ENCODE measurements at places on chromosomes 11 and 22. TPM values are rescaled to one million over a fixed set of nuclear protein-coding genes. Genes with fewer than 3 reads are reported as not detected.

DNA sequence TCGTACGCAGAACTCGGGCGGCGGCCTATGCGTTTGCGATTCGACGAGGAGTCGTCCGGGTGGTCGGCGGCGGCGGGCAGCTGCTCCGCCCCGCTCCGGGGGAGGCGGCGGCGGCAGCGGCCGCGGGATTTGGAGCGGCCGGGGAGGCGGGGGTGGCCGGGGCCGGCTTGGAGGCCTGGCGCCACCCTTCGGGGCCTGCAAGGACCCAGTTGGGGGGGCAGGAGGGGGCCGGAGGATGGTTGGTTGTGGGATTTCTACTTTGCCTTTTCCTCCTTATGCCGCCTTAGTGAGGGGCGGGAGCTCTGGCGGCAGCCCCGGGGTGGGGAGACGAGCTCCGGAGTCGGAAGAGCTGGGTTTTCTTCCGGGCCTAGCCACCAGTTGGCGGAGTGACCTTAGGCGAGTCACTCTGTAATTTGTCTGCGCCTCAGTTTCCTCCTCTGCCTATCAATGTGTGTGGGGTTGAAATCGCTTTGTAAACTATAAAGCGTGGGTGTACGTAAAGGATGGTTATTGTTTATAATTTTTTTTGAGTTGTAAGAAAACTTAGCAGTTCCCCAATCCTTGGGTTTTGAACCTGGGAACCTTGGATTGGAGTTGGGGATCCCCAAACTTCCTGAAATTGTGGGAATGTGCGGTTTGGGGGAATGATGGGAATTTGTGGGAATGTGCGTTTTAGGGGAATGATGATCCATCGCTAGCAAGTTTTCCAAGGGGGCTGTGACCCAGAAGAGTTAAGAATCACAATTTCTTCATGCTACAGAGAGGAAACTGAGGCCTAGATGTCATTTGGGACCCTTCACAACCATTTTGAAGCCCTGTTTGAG, 679 bp downstream of the TUG1 start:
- H3K27ac ChIP-seq, result peak overlapping the region; percentile 97
- H3K27me3 ChIP-seq, result no peaks in the 10 kb centered on the region
- peak overlapping the region; percentile 96 for H3K4me3 ChIP-seq
- no peak for DNase-seq
- peaks cover 54% of the 10 kb centered on the region for H3K4me1 ChIP-seq
- peaks cover 48% of the 10 kb centered on the region for H3K36me3 ChIP-seq

GRCh38 chr11:59901306-59901705, 22.7 kb downstream of the OOSP3 start:
- H3K4me1 ChIP-seq, result no peaks in the 10 kb centered on the region
- no peak overlapping the region for H3K4me3 ChIP-seq
- H3K27ac ChIP-seq, result no peak overlapping the region
- no peaks in the 10 kb centered on the region for H3K36me3 ChIP-seq
- H3K27me3 ChIP-seq, result no peaks in the 10 kb centered on the region

DNA sequence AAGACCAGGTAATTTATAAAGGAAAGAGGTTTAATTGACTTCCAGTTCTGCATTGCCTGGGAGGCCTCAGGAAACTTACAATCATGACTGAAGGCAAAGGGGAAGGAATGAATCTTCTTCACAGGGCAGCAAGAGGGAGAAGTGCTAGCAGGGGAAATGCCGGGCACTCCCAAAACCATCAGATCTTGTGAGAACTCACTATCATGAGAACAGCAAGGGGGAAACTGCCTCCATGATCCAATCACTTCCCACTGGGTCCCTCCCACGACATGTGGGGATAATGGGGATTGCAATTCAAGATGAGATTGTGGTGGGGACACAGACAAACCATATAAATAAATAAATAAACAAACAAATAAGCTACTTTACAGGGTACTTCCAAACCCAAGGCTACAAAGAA, 28.8 kb upstream of the EXPH5 start:
- H3K27me3 ChIP-seq, result peaks cover 4% of the 10 kb centered on the region
- no peak overlapping the region for H3K27ac ChIP-seq
- no peak overlapping the region for H3K4me3 ChIP-seq
- no peaks in the 10 kb centered on the region for H3K4me1 ChIP-seq
- no peaks in the 10 kb centered on the region for H3K36me3 ChIP-seq

DNA sequence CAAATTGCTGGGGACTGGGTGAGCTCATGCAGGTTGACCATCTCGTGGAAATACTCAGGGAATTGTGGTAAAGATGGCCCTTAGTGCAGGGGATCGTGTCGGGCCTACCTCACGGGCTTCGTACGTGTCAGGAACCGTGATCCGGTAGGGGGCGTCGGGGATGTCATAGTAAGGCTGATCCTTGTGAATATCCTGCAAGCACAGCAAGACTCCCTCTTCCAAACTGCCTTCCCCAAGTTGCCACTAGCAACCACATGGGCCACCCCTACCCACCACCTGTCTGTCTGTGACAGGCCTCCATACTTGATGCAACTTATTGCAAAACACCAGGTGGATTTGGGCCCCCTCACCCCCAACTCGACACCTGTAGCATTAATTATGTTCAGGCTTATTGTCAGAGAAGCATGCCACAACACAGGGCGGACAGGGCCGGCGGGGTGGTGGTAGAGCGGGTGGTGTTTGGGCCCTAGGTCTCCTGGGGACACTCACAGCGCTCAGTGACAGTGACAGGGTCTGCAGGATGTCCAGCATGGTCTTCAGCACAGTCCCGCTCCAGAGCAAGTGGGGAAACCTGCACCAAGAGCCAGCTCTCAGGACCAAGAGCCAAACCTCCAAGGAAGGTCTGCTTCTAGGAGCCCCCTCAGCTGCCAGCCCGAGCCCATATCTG, 22.6 kb upstream of the SERPIND1 start:
- no peak overlapping the region for H3K27ac ChIP-seq
- H3K4me1 ChIP-seq, result peaks cover 17% of the 10 kb centered on the region
- H3K4me3 ChIP-seq, result no peak overlapping the region
- no peaks in the 10 kb centered on the region for H3K36me3 ChIP-seq

NNMT gene
- total RNA-seq, result not detected

- H3K27ac ChIP-seq, result no peak overlapping the region
- H3K36me3 ChIP-seq, result no peaks in the 10 kb centered on the region
- H3K4me1 ChIP-seq, result no peaks in the 10 kb centered on the region
- H3K4me3 ChIP-seq, result no peak overlapping the region
- peaks cover 45% of the 10 kb centered on the region for H3K27me3 ChIP-seq
These were observed 113.1 kb upstream of the TTC12 start for GRCh38 chr11:113201054-113201818.

HTATIP2 gene
- total RNA-seq, result 44.0 TPM

GAS2 gene
- total RNA-seq, result 5.7 TPM

DNA sequence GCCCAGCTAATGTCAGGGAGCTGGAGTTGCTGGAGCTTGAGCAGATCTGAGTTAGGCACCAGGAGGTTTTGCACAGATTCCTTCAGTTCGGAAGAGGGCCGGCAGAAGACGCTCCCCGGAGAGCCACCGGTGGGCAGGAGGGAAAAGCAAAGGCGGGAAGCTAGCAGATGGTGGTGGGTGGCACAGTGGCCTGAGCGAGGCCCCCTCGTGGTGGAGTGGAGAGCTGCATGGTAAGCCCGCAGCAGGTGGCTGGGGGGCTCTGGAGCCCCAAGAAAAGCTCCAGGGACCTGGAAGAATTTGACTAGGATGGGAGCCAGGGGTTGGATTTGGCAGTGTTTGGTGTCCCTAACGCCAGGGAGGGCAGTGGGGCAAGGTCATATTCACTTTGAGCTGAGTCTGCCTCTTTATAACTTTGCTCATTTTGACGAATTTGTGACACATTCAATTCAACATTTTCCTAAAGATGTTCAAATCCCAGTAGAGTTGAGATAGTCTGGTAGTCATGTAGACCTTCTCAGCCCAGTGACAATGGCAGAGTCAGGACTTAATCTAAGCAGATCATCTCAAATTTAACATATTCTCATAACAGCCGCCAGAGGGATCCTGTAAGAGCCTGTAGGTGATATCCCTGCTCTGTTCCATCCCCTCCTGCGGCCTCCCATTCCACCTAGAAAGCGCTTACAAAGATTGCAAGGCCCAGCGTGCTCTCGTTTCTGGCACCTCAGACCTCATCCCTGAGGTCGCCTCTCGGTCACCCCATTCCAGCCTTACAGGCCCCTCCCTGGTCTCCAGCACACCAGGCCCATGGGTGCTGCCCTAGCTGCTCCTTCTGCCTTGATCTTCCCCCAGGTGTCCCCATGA, 57.9 kb downstream of the TRIM29 start:
- H3K27ac ChIP-seq, result no peak overlapping the region
- no peak overlapping the region for H3K4me3 ChIP-seq
- peaks cover 3% of the 10 kb centered on the region for H3K36me3 ChIP-seq
- peaks cover 4% of the 10 kb centered on the region for H3K4me1 ChIP-seq

DNA sequence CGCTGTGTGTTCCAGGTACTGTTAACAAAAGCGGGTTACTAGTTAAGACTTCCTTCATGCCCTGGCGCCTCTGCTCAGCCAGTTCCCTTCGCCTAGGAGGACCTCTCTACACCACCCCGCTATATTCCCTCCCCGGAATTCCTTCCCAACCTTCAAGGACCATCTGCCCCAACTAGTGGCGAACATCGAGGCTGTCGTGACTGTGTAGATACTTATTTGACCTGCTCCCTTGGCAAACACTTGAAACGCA, 450 bp upstream of the BCL2L13 start:
- peak overlapping the region; percentile 96 for H3K4me3 ChIP-seq
- peak overlapping the region; percentile 96 for H3K27ac ChIP-seq
- H3K36me3 ChIP-seq, result no peaks in the 10 kb centered on the region
- peaks cover 27% of the 10 kb centered on the region for H3K4me1 ChIP-seq
- no peak for DNase-seq

GRCh38 chr11:94144216-94144615, 15.6 kb downstream of the PANX1 start:
- DNase-seq, result no peak
- H3K27ac ChIP-seq, result peak overlapping the region; percentile 59
- H3K27me3 ChIP-seq, result no peaks in the 10 kb centered on the region
- no peaks in the 10 kb centered on the region for H3K36me3 ChIP-seq
- peaks cover 83% of the 10 kb centered on the region for H3K4me1 ChIP-seq

DNA sequence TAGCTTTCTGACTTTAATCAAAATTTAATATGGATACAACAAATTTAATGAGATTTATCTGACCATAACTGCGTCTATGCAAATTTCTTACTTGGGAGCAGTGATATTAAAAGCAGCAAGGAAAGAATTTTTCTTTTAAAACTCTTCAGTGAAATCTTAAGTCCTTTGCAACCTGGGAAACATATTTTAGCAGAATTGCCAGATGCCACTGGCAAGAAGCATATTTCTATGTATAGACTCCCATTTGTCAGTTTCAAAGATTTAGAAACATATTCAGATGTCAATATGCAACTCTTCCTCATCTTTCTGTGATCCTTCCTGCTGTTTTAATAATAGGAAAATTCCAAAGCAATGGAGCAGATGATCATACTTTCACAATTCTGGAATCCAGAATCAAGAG, 911.3 kb downstream of the LUZP2 start:
- no peak overlapping the region for H3K4me3 ChIP-seq
- H3K27ac ChIP-seq, result no peak overlapping the region
- no peak for DNase-seq
- H3K27me3 ChIP-seq, result no peaks in the 10 kb centered on the region
- H3K4me1 ChIP-seq, result no peaks in the 10 kb centered on the region
- no peaks in the 10 kb centered on the region for H3K36me3 ChIP-seq

NRIP3 gene
- 0.34 TPM for total RNA-seq

MAPK8IP2 gene
- 0.22 TPM for total RNA-seq

GRCh38 chr11:66066751-66067150, 3.3 kb upstream of the PACS1 start:
- H3K4me3 ChIP-seq, result no peak overlapping the region
- peaks cover 21% of the 10 kb centered on the region for H3K36me3 ChIP-seq
- peaks cover 29% of the 10 kb centered on the region for H3K4me1 ChIP-seq
- H3K27ac ChIP-seq, result peak overlapping the region; percentile 82
- DNase-seq, result no peak
- H3K27me3 ChIP-seq, result no peaks in the 10 kb centered on the region

C1QTNF6 gene
- 24.6 TPM for total RNA-seq

C22orf42 gene
- total RNA-seq, result not detected

DNA sequence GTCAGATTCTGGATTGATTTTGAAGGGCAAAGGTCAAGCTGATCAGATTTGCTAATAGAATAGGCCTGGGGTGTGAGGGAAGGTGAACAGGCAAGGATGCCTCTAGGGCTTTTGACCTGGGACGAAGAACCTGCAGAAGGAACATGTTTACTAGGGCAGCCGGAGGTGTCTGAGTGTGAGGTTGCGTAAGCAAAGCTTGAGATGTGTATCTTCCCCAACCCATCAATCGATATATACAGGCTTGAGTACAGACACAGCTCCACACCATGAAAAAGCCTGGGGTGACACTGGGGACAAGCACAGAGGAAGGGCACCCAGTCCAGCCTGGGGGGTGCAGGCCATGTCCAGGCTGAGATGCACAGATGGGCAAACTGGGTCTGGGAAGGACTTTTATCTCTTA, 1.1 kb downstream of the LHFPL7 start:
- no peak overlapping the region for H3K27ac ChIP-seq
- H3K36me3 ChIP-seq, result no peaks in the 10 kb centered on the region

PHF21B gene
- total RNA-seq, result not detected

RAB3IL1 gene
- total RNA-seq, result 0.82 TPM

DNA sequence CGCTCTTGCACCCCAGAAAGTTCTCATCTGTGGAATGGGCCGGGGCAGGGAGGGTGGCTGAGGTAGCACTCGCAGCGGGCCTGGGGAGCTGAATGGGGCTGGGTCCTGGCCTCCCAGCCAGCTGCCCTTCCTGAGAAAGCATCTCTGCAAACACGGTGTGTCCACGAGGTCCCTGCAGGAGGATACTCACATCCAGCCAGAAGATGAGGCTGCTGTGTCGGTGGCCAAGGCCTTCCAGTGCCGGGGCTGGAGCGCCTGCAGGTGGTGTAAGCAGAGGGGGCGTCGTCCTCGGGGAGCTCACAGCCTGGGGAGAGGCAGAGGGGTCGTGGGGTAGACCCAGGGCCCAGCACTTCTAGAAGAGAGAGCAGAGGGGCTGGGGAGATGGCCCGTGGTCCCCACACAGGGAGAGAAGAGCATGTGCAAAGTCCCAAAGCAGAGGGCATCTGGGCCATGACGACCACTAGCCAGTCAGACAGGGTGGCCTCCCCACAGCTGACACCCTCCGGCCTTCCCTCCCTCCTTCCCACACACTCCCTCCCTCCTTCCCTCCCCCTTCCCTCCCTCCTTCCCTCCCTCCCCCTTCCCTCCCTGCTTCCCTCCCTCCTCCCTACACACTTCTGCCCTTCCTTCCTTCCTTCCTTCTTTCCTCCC, 97.9 kb downstream of the WNT7B start:
- peaks cover 13% of the 10 kb centered on the region for H3K27me3 ChIP-seq
- peaks cover 9% of the 10 kb centered on the region for H3K4me1 ChIP-seq
- DNase-seq, result no peak
- H3K27ac ChIP-seq, result no peak overlapping the region

GRCh38 chr22:44846726-44847275, 94.4 kb downstream of the ARHGAP8 start:
- no peak overlapping the region for H3K27ac ChIP-seq
- H3K27me3 ChIP-seq, result peaks cover 8% of the 10 kb centered on the region
- no peak for DNase-seq
- no peak overlapping the region for H3K4me3 ChIP-seq
- no peaks in the 10 kb centered on the region for H3K36me3 ChIP-seq

GRCh38 chr11:119758291-119758690, 29.3 kb upstream of the NECTIN1 start:
- H3K4me1 ChIP-seq, result peaks cover 2% of the 10 kb centered on the region
- H3K27ac ChIP-seq, result no peak overlapping the region
- no peak for DNase-seq
- H3K27me3 ChIP-seq, result peaks cover 43% of the 10 kb centered on the region
- no peak overlapping the region for H3K4me3 ChIP-seq
- no peaks in the 10 kb centered on the region for H3K36me3 ChIP-seq

GRCh38 chr11:34614344-34615104, 6.4 kb upstream of the EHF start:
- H3K27me3 ChIP-seq, result peaks cover 7% of the 10 kb centered on the region
- no peaks in the 10 kb centered on the region for H3K36me3 ChIP-seq
- no peak overlapping the region for H3K27ac ChIP-seq
- no peak for DNase-seq
- no peak overlapping the region for H3K4me3 ChIP-seq

All from naive thymus-derived CD8-positive, alpha-beta T cell (primary cell).